ENCODE measurements at places on chromosomes 11 and 22.

- H3K4me3 ChIP-seq, result no peak overlapping the region
- no peak for DNase-seq
- no peak overlapping the region for H3K27ac ChIP-seq
- no peaks in the 10 kb centered on the region for H3K4me1 ChIP-seq
- H3K27me3 ChIP-seq, result no peaks in the 10 kb centered on the region
These were observed 1354.4 kb downstream of the LRRC4C start for GRCh38 chr11:40104941-40105550.

GRCh38 chr11:102685754-102686153 lies 19.8 kb downstream of the MMP27 start:
- DNase-seq, result no peak
- H3K27me3 ChIP-seq, result no peaks in the 10 kb centered on the region
- H3K4me1 ChIP-seq, result no peaks in the 10 kb centered on the region
- H3K27ac ChIP-seq, result no peak overlapping the region

DNA sequence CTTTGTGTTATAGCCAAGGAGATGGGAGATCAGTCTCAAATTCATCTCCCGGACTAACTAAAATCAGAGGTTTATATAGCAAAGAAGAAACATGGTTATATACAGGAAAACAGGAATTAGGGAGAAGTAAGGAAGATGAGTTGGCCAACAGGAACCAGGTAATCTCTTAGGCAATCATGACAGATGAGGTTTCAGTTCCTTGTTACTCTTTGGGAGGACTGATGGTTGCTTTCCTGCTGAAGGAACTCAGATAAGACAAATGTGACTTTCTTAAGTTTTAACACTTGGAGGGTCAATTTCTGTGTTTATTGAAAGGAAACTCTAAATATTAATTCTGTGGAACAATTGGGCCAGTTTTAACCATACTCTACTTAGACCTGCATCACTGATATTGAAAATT lies 1072.0 kb upstream of the CNTN5 start:
- no peak overlapping the region for H3K4me3 ChIP-seq
- no peak overlapping the region for H3K27ac ChIP-seq
- H3K27me3 ChIP-seq, result no peaks in the 10 kb centered on the region
- no peak for DNase-seq
- H3K36me3 ChIP-seq, result no peaks in the 10 kb centered on the region

DNA sequence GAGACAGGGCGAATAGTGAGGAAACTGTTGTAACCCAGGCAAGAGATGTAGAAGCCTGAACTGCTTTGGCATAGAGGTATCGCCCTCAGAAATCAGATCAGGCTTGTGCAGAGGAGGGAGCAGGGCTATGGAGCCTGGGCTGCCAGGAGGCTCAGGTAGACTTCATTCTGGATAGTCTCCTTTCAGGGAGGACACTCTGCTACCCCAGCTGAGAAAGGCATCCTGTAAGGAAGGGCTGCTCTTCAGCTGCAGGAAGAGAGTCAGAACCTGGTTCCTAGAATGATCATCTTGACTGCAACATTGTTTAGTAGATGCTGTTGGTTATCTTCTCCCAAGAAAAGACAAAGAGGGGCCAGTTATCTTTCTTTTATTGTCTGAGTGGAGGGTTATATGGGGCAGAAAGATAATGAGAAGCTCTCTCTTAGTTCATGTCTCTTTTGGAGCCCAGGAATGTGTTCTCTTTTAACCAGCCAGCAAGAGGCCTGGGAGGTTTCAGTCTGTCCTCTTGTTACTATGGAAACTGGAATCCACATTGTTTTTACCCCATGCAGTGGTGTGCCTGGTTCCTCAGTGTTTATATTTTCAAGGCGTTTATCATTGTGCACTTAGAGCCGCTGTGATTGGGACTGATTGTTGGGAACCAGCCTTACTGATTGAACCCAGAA lies 95.7 kb downstream of the STIM1 start:
- H3K27ac ChIP-seq, result peak overlapping the region; percentile 49
- H3K27me3 ChIP-seq, result no peaks in the 10 kb centered on the region
- H3K36me3 ChIP-seq, result no peaks in the 10 kb centered on the region
- no peak overlapping the region for H3K4me3 ChIP-seq
- DNase-seq, result no peak
- H3K4me1 ChIP-seq, result no peaks in the 10 kb centered on the region

- peaks cover 10% of the 10 kb centered on the region for H3K4me1 ChIP-seq
- no peak overlapping the region for H3K4me3 ChIP-seq
- H3K27ac ChIP-seq, result peak overlapping the region; percentile 70
- H3K36me3 ChIP-seq, result peaks cover 10% of the 10 kb centered on the region
- no peaks in the 10 kb centered on the region for H3K27me3 ChIP-seq
These were observed 33.5 kb downstream of the NFRKB start for GRCh38 chr11:129861702-129862522.

DNA sequence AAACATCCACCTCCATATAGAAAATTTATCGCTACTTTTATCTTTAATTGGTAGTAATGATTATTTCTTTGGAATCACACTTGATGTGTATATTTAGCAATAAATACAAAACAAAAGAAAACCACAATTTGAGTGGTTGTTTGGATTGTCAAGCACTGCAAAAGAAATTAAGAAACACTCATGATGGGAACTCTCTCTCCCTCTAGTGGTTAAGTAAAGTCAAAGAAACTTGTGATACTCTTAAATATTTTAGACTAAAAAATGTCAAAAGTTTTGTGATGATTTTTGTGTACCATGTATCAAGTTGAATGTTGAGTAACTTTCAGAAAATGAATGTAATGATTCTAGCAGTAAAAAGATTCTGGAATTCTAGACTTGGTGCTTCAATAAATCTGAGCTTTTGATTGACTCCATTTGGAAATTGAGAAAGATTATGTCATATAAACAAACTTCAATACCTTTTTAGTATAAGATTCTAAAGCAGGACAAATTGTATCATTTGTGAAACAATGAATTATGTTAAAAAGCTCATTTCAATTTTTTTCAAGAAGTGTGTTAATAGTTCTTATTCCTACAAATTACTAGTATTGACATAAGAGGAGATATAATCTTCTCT lies 20.8 kb downstream of the MUC15 start:
- no peak overlapping the region for H3K4me3 ChIP-seq
- H3K36me3 ChIP-seq, result no peaks in the 10 kb centered on the region
- DNase-seq, result no peak
- no peak overlapping the region for H3K27ac ChIP-seq
- H3K4me1 ChIP-seq, result no peaks in the 10 kb centered on the region

- H3K36me3 ChIP-seq, result no peaks in the 10 kb centered on the region
- no peak overlapping the region for H3K4me3 ChIP-seq
- H3K27ac ChIP-seq, result no peak overlapping the region
- H3K4me1 ChIP-seq, result no peaks in the 10 kb centered on the region
- no peak for DNase-seq
- no peaks in the 10 kb centered on the region for H3K27me3 ChIP-seq
These were observed 129.3 kb upstream of the TENM4 start for GRCh38 chr11:79570104-79570503.

DNA sequence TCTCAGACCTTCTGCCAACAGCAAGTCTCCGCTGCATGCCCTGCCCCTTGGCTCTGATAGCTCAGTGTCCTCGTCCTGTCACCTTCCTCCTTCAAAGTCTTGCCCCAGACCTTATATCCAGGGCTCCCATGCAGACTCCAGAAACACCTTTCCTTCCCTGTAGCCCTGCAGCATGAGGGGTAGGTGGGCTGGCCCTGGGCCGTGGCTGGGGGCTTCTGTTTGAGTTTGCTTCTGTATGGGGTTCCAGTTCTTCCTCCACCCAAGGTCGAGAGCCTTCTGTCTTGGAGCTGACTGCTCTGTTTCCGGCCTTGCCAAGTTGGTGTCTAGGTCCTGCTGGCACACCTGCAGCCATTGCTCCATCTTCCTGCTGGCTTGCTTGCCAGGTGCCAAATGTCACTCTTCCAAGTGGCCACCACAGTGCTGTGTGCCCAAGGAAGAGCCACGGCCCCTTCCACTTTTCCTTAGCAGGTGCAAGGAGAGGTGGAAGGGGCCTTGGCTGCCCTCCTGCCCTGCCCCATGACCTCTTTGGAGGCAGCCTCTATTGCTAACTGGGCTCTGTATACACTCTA lies 74.8 kb upstream of the NECTIN1 start:
- no peaks in the 10 kb centered on the region for H3K36me3 ChIP-seq
- H3K4me3 ChIP-seq, result no peak overlapping the region
- H3K27me3 ChIP-seq, result no peaks in the 10 kb centered on the region
- peak; percentile 29 for DNase-seq
- H3K4me1 ChIP-seq, result no peaks in the 10 kb centered on the region

- DNase-seq, result no peak
- H3K27me3 ChIP-seq, result no peaks in the 10 kb centered on the region
- H3K27ac ChIP-seq, result no peak overlapping the region
- H3K36me3 ChIP-seq, result peaks cover 25% of the 10 kb centered on the region
- H3K4me3 ChIP-seq, result no peak overlapping the region
These were observed 19.2 kb downstream of the DDX6 start for GRCh38 chr11:118771547-118772288.

- peaks cover 42% of the 10 kb centered on the region for H3K4me1 ChIP-seq
- H3K4me3 ChIP-seq, result no peak overlapping the region
- no peaks in the 10 kb centered on the region for H3K27me3 ChIP-seq
- peak; percentile 62 for DNase-seq
- H3K36me3 ChIP-seq, result no peaks in the 10 kb centered on the region
These were observed 15.2 kb upstream of the FCHSD2 start for GRCh38 chr11:73157101-73158010.

- H3K4me1 ChIP-seq, result peaks cover 20% of the 10 kb centered on the region
- DNase-seq, result peak; percentile 75
- peak within 1 kb of the TSS; percentile 33 for H3K27ac ChIP-seq
- H3K27me3 ChIP-seq, result peaks cover 6% of the 10 kb centered on the region
- H3K4me3 ChIP-seq, result peak within 1 kb of the TSS; percentile 13
- H3K36me3 ChIP-seq, result no peaks in the 10 kb centered on the region
These were observed at the start of gene GRIA4 for GRCh38 chr11:105609832-105610781. GRIA4 (plus strand) TSS chr11:105610073; CDS start chr11:105610998, 925 bp downstream.

DNA sequence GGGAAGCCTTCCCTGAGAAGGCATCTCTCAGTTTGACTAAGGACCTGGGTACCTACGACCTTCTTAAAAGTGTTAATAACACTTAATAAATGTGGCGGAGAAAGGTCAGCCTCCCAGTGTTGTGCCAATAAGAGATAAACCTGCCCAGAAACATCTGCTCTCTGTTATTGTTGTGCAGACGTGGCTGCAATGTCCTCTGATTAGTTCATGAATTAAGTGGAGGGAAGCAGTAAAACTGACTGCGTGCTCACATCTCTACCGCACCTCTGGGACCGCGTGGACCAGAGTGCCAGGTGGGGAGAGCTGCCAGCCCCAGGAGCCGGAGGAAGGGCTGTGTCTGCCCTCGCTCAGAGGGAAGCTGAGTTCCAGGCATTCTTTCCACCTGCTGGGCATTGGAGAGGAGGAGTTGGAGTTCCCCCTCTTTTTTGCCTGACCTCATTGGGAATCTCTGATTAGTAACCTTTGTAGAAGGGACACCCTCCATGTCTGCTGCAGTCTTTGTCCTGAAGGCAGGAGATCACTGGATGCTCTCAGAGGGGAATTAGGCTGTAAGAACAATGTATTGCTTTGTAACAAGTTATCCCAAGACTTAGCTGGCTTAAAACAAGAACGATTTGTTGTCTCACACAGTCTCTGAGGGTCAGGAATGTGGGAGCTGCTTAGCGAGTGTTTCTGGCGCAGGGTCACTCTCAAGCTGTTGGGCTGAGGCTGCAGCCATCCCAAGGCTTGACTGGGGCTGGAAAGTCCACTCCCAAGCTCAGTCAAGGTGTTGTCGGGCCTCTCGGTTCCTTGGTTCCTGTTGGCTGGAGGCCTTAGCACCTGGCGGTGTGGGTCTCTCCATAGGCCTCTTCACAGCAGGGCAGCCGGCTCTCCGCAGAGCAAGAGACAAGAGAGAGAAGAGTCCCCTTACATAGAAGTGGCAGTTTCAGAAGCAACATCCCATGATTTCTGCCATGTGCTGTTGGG lies 247.6 kb upstream of the TBCEL start:
- DNase-seq, result no peak
- H3K27ac ChIP-seq, result no peak overlapping the region
- no peak overlapping the region for H3K4me3 ChIP-seq
- H3K36me3 ChIP-seq, result no peaks in the 10 kb centered on the region
- no peaks in the 10 kb centered on the region for H3K27me3 ChIP-seq

DNA sequence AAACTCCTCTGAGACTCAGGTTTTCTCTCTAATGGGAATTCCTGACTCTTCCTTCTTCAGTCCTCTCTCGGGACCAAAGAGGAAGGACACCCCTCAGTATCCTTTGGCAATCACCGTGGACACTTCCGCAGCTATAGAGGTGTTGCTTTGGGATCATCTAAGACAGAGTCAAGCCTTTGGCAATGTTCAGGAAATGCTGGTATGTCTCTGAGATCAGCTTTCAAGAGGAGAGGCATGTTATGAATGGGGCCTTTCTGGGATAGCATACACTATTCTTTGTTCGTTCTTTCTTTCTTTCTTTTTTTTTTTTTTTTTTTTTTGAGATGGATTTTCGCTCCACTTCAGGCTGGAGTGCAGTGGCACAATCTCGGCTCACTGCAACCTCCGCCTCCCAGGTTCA lies 14.2 kb upstream of the OLFML1 start:
- H3K36me3 ChIP-seq, result no peaks in the 10 kb centered on the region
- no peak for DNase-seq
- no peaks in the 10 kb centered on the region for H3K4me1 ChIP-seq
- H3K27ac ChIP-seq, result no peak overlapping the region
- no peaks in the 10 kb centered on the region for H3K27me3 ChIP-seq
- no peak overlapping the region for H3K4me3 ChIP-seq

GRCh38 chr11:134347441-134347840 lies 15.7 kb downstream of the GLB1L2 start:
- H3K4me1 ChIP-seq, result no peaks in the 10 kb centered on the region
- no peak for DNase-seq
- H3K27ac ChIP-seq, result no peak overlapping the region
- no peaks in the 10 kb centered on the region for H3K36me3 ChIP-seq
- no peak overlapping the region for H3K4me3 ChIP-seq
- H3K27me3 ChIP-seq, result no peaks in the 10 kb centered on the region

DNA sequence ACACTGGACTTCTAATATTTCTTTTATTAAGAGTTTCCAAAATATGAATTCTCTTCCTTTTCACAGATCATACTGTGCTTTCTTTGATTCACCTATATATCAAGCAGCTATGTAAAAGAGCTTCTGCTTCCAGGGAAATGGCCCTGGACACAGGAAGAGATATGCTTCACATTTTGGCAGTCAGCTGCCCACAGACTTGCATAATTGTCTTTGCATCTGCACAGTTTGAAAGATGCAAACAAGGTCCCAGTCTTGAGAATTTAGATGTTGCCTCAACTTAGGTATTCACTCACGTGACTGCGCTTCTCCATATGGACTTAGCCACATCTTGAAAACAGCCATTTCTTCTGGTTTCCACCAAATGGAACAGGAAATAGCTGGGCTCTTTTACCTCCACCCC lies 92.3 kb upstream of the POU2AF2 start:
- no peak for DNase-seq
- H3K27ac ChIP-seq, result no peak overlapping the region
- no peak overlapping the region for H3K4me3 ChIP-seq
- H3K36me3 ChIP-seq, result no peaks in the 10 kb centered on the region

Data from sigmoid colon (tissue), 7 donors.